K562 (cell line): ENCODE measurements at places on chromosomes 6 and 20. TPM values are rescaled to one million over a fixed set of nuclear protein-coding genes. Genes with fewer than 3 reads are reported as not detected.

- H3K36me3 ChIP-seq: peaks cover 39% of the 10 kb centered on the region
- H3K4me1 ChIP-seq: peaks cover 25% of the 10 kb centered on the region; the same call in 2 of the 3 replicates
- H3K27ac ChIP-seq: peak within 1 kb of the TSS; percentile 98
- peak; percentile 96 for DNase-seq
- no peaks in the 10 kb centered on the region for H3K27me3 ChIP-seq
Observed at GRCh38 chr6:159693128-159693893, at the start of gene SOD2. TSS of gene SOD2 (minus strand) at chr6:159693241. CDS start at chr6:159693167, 74 bp downstream.

GRCh38 chr6:131523988-131524673 is 48.9 kb upstream of the ARG1 start:
- no peaks in the 10 kb centered on the region for H3K4me1 ChIP-seq
- H3K36me3 ChIP-seq: no peaks in the 10 kb centered on the region

GRCh38 chr6:53934023-53934422 is 139.2 kb downstream of the LRRC1 start:
- H3K4me1 ChIP-seq: no peaks in the 10 kb centered on the region
- H3K27me3 ChIP-seq: no peaks in the 10 kb centered on the region
- DNase-seq: no peak

GRCh38 chr20:45114465-45115385 is at the start of gene WFDC5:
TSS of gene WFDC5 (minus strand) at chr20:45115174. CDS start at chr20:45115083, 91 bp downstream.
- H3K27me3 ChIP-seq: peaks cover 5% of the 10 kb centered on the region
- no peak within 1 kb of the TSS for H3K4me3 ChIP-seq
- H3K27ac ChIP-seq: no peak within 1 kb of the TSS
- no peaks in the 10 kb centered on the region for H3K4me1 ChIP-seq
- DNase-seq: no peak
- no peaks in the 10 kb centered on the region for H3K36me3 ChIP-seq

Gene TTK
- total RNA-seq: 37.7 and 38.3 TPM in 2 replicates

GRCh38 chr6:144259986-144260385 is 25.1 kb upstream of the UTRN start:
- no peak overlapping the region for H3K4me3 ChIP-seq
- no peaks in the 10 kb centered on the region for H3K36me3 ChIP-seq
- no peak overlapping the region for H3K27ac ChIP-seq
- no peak for DNase-seq

Gene FAM83C
- total RNA-seq: not detected in 2 replicates

Gene WFDC10B
- total RNA-seq: not detected in 2 replicates

DNA sequence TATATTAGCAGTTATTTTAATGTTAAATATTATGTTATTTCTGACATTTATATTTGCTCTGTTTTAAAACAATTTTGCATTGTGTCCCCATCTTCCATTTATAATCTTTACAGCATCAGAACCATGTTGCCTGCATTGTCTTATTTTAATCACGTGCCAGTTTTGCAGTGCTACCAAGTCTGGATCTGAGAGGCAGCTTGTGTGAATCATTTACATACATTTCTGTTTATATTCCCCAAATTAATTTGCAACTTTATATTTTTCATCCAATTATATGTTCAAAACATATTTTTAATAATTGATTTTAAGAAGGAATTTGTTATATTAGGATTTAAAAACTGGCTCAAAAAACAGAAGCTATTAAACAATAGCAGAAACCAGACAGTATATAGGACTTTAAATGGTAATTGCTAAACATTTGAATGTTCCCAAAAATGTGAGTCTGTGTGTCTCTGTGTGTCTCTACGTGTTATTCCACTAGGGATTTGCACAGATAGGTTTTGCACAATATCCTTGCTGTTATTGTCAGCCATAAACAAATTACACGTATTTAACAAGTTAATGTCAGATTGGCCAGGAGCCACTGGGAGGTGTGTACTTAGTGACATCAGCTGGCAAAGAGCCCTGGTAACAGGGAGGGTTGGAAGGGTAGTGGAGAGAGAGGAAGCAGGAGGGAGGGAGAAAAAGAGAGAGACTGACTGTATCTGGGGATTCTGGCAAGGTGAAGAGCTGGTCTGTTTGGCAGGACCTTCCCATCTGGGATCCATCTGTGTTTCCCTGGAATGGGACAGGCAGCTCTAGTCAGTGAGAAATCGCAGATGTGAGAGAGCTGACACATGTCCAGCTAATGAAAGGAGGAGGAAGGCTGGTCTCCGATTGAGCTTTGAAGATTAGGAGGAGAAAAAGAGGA is 72.1 kb downstream of the CBFA2T2 start:
- no peaks in the 10 kb centered on the region; the same call in 2 of the 3 replicates for H3K36me3 ChIP-seq
- no peak overlapping the region for H3K4me3 ChIP-seq
- H3K27ac ChIP-seq: no peak overlapping the region
- peak; percentile 10 for DNase-seq

- DNase-seq: no peak
- no peaks in the 10 kb centered on the region for H3K36me3 ChIP-seq
- H3K4me3 ChIP-seq: no peak overlapping the region
- H3K27ac ChIP-seq: no peak overlapping the region
- H3K27me3 ChIP-seq: no peaks in the 10 kb centered on the region
Observed at GRCh38 chr6:63805808-63806572, 170.4 kb downstream of the PHF3 start.

GRCh38 chr6:68059261-68059660 is 575.8 kb upstream of the ADGRB3 start:
- H3K27ac ChIP-seq: no peak overlapping the region
- no peak overlapping the region for H3K4me3 ChIP-seq
- no peaks in the 10 kb centered on the region for H3K27me3 ChIP-seq
- H3K36me3 ChIP-seq: peaks cover 12% of the 10 kb centered on the region; the same call in 2 of the 3 replicates
- no peak for DNase-seq
- H3K4me1 ChIP-seq: no peaks in the 10 kb centered on the region

GRCh38 chr6:31399589-31400466 is 3.6 kb upstream of the MICA start:
- DNase-seq: peak; percentile 83
- peaks cover 46% of the 10 kb centered on the region for H3K4me1 ChIP-seq
- H3K36me3 ChIP-seq: no peaks in the 10 kb centered on the region
- no peaks in the 10 kb centered on the region for H3K27me3 ChIP-seq
- H3K4me3 ChIP-seq: peak overlapping the region; percentile 51
- peak overlapping the region; percentile 87 for H3K27ac ChIP-seq

GRCh38 chr20:37837924-37838323 is 65.0 kb upstream of the VSTM2L start:
- no peak overlapping the region for H3K4me3 ChIP-seq
- DNase-seq: no peak
- peaks cover 10% of the 10 kb centered on the region; the same call in 2 of the 3 replicates for H3K4me1 ChIP-seq
- peaks cover 17% of the 10 kb centered on the region; the same call in 2 of the 3 replicates for H3K36me3 ChIP-seq

DNA sequence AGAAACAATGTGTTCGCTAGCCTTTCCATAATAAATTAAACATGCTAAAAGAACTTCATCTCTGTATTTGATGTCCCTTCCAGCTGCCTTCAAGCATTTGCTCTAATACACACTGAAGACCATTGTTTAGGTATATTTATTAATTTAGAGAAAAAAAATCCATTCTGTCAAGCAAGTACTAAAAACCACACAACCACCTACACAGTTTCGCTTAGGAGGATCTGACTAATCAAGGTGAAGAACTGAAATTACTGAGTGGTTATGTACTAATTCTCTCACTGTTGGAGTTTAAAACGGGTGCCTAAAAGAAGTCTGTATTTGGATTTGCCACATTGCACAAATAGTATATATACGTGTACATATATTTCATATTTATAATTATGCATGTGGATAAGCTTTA is 58.9 kb downstream of the GMDS start:
- DNase-seq: no peak
- no peak overlapping the region for H3K27ac ChIP-seq
- H3K27me3 ChIP-seq: peaks cover 5% of the 10 kb centered on the region; the same call in 2 of the 3 replicates
- H3K36me3 ChIP-seq: no peaks in the 10 kb centered on the region
- H3K4me3 ChIP-seq: no peak overlapping the region

Gene MTFR2
- total RNA-seq: 25.7 and 29.1 TPM in 2 replicates

DNA sequence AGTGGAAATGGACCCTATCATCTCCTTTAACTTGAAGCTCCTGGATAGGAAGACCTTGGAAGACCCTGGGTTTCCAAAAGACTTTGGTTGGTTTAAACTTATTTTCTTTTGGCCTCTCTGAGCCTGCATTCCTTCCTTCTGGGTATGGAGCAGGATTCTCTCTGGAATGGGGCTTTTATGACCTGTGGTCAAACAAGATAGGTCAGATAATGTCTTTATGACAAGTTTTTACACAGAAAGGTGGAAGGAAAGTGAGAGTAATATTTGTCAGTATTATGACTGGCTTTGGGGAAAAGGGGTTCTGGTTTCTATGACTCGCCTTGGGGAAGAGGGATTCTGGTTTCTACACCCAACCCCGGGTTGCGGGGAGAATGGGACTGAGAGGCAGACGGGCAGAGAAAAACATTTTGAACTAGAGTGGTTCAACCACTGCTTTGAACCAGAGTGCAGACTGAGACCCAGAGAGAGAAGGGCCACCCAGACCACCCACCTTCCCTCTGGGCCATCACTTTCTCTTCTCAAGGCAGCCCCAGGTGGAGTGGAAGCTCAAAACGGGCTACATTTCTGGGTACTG is 37.6 kb upstream of the KCNK5 start:
- H3K4me3 ChIP-seq: no peak overlapping the region
- no peaks in the 10 kb centered on the region for H3K4me1 ChIP-seq
- no peak overlapping the region for H3K27ac ChIP-seq

Gene SLC32A1
- total RNA-seq: not detected in 2 replicates

GRCh38 chr6:48628316-48628715 is 517.3 kb upstream of the PTCHD4 start:
- no peak for DNase-seq
- no peaks in the 10 kb centered on the region for H3K4me1 ChIP-seq
- no peaks in the 10 kb centered on the region for H3K36me3 ChIP-seq
- no peaks in the 10 kb centered on the region for H3K27me3 ChIP-seq
- no peak overlapping the region for H3K27ac ChIP-seq
- H3K4me3 ChIP-seq: no peak overlapping the region

DNA sequence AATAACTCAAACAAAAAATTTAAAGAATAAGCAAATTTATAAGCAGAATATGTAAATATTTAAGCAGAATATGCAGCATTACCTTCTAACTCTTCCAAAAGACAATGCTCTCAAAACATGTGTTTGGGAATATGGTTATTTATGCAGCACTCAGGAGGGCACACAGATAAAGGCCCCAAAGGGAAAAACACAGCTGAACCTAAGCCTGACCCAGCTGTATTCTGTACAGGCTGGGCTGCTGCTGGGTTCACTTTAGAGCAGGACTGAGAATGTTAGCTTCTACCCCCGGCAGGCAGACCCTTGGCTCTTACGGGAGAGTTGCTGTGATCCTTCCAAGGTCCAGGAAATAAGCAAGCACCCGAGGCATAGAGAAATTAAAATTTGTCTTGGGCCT is 37.3 kb downstream of the ABHD12 start:
- H3K36me3 ChIP-seq: no peaks in the 10 kb centered on the region
- no peak for DNase-seq
- no peaks in the 10 kb centered on the region; the same call in 1 of the 2 replicates for H3K4me1 ChIP-seq

GRCh38 chr20:17226410-17227218 is at the start of gene PCSK2:
TSS of gene PCSK2 (plus strand) at chr20:17227040. CDS start at chr20:17227306, 266 bp downstream.
- H3K36me3 ChIP-seq: no peaks in the 10 kb centered on the region
- H3K27ac ChIP-seq: no peak within 1 kb of the TSS
- DNase-seq: peak; percentile 27
- H3K4me1 ChIP-seq: peaks cover 5% of the 10 kb centered on the region
- peaks cover 11% of the 10 kb centered on the region for H3K27me3 ChIP-seq

GRCh38 chr6:137351890-137352289 is 132.7 kb upstream of the IFNGR1 start:
- H3K4me1 ChIP-seq: no peaks in the 10 kb centered on the region
- no peaks in the 10 kb centered on the region; the same call in 1 of the 3 replicates for H3K27me3 ChIP-seq
- H3K4me3 ChIP-seq: no peak overlapping the region
- no peaks in the 10 kb centered on the region for H3K36me3 ChIP-seq

Gene NKX2-2
- not detected in 2 replicates for total RNA-seq

Gene SLC24A3
- not detected in 2 replicates for total RNA-seq

Gene PPP1R3G
- 0.04 TPM in 2 replicates for total RNA-seq

GRCh38 chr6:151905072-151905471 is 97.6 kb downstream of the ESR1 start:
- no peak for DNase-seq
- no peaks in the 10 kb centered on the region for H3K36me3 ChIP-seq
- H3K27me3 ChIP-seq: no peaks in the 10 kb centered on the region

Gene RAB44
- not detected in 2 replicates for total RNA-seq

Gene LY86
- not detected in 2 replicates for total RNA-seq

DNA sequence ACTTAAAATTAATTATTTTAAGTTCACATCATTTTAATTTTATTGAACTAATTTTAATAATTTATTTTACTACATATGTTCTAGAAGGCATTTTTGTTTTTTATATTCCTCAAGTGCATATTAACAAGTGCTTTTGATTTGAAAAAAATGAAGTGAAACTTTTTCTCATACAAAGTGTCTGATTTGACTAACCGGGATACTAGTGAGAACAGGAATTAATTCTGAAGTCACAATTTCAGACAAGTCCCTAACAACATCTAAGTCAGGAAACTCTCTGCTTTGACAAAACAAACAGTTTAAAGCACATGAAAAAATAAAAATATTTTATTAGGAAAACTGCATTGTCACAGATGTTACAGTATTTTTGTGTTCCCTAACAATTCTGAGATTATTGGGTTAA is 1166.3 kb upstream of the CITED2 start:
- no peak overlapping the region for H3K27ac ChIP-seq
- H3K4me1 ChIP-seq: no peaks in the 10 kb centered on the region

DNA sequence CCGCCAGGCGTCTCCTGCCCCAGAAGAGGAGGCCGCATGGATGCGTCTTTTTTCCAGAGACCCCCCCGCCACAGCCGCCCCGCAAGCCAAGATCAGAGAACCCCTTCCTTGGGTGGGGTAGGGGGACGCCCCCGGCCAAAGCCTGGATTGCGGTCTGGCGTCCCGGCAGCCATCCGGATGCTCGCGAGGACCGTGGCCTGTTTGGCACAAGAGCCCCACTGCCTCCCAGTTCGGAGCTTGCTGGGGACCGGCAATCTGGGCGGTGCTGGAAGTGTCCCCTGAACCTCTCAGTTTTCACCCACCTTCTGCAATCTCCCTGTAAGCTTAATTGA is 924 bp downstream of the FAM162B start:
- peaks cover 4% of the 10 kb centered on the region; the same call in 1 of the 3 replicates for H3K4me1 ChIP-seq
- no peaks in the 10 kb centered on the region for H3K36me3 ChIP-seq
- H3K27ac ChIP-seq: no peak overlapping the region
- no peak for DNase-seq

DNA sequence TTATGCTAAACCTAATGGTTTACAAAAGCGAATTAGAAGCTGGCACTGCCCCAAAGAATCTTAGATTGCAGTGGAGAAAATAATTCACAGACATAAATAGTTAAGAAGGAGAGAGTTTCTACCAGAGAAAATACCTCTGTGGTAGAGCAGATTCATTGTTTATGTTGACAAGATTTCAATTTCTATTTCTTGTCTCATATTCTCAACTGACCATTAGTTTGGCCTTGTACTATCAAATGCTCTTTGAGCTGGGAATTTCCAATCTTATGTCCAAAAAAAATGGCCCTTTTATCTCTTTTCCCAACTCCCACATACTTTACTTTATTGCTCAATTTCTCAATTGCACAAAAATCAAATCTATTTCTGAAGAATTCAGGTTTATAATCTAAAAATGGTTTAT is 804.1 kb upstream of the CITED2 start:
- no peaks in the 10 kb centered on the region for H3K4me1 ChIP-seq
- H3K27me3 ChIP-seq: no peaks in the 10 kb centered on the region
- H3K36me3 ChIP-seq: peaks cover 32% of the 10 kb centered on the region; the same call in 1 of the 3 replicates
- no peak for DNase-seq
